ENCODE measurements at places on chromosomes 1 and 21. TPM values are rescaled to one million over a fixed set of nuclear protein-coding genes. Genes with fewer than 3 reads are reported as not detected.

The SELP gene
- polyA plus RNA-seq: not detected

The MAST2 gene
- 20.5 TPM for polyA plus RNA-seq

The HTR6 gene
- 0.95 TPM for polyA plus RNA-seq

The SSR2 gene
- 648 TPM for polyA plus RNA-seq

The C1orf115 gene
- 3.9 TPM for polyA plus RNA-seq

The PGD gene
- polyA plus RNA-seq: 191 TPM

The KLHDC7A gene
- 3.9 TPM for polyA plus RNA-seq

All from H1 (cell line).